Esophagus squamous epithelium (tissue), 5 donors: ENCODE measurements at places on chromosomes 3 and 15.

- DNase-seq, result no peak
Measured at GRCh38 chr3:113552851-113553250, 20.5 kb downstream of the SIDT1 start.

DNA sequence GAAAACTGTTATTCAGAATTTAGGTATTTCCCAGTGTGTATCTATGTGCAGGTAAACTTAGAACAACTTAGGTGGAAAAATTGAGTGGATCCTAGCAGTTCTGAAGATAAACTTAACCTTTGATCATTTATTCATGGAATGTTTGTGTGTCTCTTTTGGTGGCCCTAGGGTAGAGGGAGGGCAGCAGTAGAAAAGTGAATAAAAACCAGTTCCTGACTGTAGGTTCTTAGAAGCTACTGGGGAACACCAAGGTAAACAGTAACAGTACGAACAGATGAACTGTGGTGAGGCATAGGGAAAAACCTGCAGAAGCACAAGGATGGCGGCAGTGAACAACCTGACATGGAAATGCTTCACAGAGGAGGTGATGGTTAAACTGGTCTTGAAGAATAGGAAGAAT lies 2.5 kb downstream of the SNRK start:
- no peak for DNase-seq

GRCh38 chr3:94928921-94929320 lies 866.1 kb downstream of the NSUN3 start:
- no peak for DNase-seq

DNA sequence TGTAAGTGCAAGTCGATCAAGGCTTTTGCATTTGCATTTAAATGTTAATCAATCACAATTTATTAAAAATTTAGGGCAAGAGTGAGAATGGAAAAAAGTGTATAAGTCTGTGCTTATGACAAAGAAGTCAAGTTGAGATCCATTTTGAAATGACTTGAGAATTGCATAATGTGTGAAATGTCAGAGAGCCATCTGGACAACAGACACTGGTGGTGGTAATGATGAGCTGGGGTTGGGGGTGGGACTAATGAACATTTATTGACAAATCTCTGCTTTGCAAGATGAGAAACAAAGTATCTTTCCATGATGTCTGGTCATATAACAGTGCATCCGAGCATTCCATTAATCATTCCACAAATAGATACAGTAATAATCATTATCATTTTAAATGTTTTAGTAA lies 89.4 kb upstream of the ZBTB20 start:
- DNase-seq, result no peak

DNA sequence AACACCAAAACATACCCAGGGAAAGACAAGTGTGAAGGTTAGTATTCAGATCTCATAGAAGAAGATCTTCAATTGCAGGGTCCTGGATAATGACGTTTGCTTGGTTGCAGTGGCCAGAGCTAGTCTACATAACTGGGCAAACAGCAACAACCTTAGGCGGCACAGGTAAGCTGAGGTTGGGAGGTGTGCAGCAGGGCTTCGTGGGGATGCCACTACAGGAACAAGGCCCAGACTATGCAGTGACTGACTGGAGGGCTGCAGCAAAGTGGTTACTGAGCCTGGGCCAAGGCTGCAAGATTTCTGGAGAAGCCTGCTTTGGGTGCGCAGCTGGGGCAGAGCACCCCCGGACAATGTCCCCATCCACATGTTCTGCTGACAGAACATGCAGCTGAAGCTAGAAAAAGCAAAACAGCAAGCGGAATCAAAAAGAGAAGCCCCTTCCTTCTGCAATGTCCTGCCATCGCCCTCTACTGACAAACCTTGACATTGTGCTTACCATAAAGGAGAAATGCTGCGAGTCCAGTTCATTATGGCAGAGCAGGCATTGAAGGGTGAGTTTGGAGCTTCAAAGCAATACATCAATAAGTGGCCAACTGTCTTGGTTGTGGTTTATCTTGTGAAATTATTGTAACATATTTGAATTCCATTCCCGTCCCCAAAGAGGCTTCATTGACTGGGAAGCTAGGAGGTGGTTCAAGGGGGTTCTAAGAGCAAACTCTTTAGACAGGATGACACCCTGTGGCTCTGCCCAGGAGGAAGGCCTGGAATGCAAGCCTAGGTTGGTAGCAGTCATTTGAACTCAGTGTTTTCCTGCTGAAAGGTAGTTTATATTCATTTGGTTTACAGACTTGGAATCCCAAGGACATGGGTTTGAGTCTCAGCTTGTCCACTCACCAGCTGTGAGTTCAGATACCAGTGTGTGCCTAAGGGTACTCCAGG lies 217.0 kb downstream of the PDCD6IP start:
- no peak for DNase-seq

- no peak for DNase-seq
Measured at GRCh38 chr15:94346282-94346681, 114.9 kb downstream of the MCTP2 start.

- DNase-seq, result no peak
Measured at GRCh38 chr3:176562331-176562730, 635.0 kb downstream of the TBL1XR1 start.

- no peak for DNase-seq
Measured at GRCh38 chr3:183328823-183329222, 75.8 kb downstream of the B3GNT5 start.

GRCh38 chr3:148758303-148758884 lies 60.7 kb downstream of the AGTR1 start:
- no peak for DNase-seq

DNA sequence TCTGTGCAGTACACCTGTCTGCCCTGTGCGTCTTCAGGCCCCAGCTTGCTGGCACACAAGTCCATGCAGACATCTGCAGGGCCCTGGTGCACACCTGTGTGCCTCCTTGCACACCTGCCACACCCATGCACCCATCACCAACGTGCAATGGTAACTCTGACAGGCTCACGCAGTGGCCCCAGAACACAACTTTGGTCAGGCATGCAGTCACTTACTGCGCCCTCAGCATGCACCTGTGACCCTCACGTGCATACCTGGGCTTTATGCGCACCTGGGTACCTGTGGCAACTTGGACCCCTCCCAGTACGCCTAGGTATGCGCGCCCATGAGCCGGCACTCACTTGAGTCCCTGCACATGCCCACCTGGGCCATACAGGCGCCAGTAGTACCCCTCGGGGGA lies 1.7 kb downstream of the PLXND1 start:
- DNase-seq, result no peak

DNA sequence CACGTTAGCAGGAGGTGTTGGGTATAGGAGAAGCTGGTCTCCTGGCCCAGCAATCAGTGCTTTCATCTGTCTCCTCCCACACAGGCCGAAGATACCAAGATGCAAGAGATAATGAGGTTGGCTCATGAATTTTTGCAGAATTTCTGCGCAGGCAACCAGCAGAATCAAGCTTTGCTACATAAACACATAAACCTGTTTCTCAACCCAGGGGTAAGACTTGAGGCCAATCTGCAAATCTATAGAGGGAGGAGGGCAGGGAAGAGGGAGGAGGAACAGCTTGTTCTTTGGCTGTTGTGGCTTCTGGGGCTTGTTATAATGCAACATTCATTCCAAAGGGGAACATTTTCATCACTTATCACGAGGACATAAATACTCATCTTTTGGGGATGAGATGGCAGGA lies 195.3 kb downstream of the ITPR1 start:
- DNase-seq, result no peak

GRCh38 chr3:70488131-70488530 lies 175.7 kb upstream of the MDFIC2 start:
- no peak for DNase-seq
